ENCODE measurements at places on chromosomes 12 and 14.

DNA sequence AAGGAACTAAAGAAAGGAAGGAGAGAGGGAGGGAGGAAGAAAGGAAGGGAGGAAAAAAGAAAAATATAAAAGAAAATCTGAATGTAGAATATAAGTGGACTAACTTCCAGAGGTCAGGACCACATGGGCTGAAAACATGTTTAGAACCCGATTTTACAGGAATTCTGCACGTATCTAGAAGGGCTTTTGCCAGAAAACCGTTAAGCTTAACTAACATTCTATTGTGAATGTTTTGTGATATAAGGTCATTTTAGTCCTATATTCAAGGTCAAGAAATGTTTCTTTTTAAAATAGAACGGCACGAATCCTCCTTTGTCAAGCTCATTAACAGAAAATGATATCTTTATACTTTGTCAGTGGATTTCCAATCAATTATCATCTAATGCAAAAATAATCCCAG lies 13.1 kb downstream of the PTCSC3 start:
- no peak for DNase-seq

GRCh38 chr12:18753481-18754123 lies 15.7 kb downstream of the CAPZA3 start:
- no peak for DNase-seq

GRCh38 chr12:87667378-87667777 lies 361.8 kb downstream of the C12orf50 start:
- DNase-seq = peak; percentile 49

- no peak for DNase-seq
Measured at GRCh38 chr12:81542065-81543010, 216.8 kb downstream of the PPFIA2 start.

DNA sequence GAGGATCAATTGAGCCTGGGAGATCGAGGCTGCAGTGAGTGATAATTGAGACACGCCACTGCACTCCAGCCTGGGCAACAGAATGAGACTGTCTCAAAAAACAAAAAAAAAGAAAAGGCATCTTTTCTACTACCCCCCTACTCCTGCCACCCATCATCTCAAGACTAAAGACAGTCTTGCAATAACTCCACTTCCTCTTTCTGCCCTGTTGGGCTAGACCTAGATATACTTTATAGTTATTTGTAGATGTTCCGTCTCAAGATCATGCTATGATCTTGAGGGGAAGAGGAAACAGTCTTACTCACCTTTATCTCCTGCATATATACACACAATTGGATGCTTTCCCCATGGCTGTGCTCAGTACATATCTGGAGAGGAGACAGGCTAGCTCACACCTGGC lies 12.1 kb upstream of the ESPL1 start:
- DNase-seq = peak; percentile 73

GRCh38 chr14:93543766-93544165 lies 113.0 kb downstream of the UNC79 start:
- peak; percentile 37 for DNase-seq

DNA sequence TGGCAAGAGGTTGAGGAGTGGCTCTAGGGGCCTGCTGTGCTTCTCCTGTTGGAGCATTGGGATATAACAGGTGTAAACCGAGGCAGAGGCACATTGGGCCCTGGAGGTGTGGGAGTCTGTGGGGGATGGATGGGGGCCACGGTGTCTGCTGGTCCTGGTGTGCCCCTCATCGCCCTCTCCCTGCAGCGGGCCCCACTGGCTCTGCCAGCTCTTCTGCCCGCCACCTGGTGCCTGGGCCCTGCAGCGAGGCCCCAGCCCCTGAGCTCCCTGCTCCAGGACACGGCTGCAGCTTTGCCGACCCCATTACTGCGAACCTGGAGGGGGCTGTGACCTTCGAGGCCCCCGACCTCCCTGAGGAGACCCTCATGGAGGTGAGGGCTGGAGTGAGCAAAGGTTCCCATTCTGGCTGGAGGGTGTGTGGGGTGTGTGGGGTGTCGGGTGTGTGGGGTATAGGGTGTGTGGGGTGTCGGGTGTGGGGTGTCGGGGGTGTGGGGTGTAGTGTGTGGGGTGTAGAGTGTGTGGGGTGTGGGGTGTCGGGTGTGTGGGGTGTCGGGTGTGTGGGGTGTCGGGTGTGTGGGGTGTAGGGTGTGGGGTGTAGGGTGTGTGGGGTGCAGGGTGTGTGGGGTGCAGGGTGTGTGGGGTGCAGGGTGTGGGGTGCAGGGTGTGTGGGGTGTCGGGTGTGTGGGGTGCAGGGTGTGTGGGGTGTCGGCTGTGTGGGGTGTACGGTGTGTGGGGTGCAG lies 10.6 kb upstream of the PUS1 start:
- DNase-seq = no peak

DNA sequence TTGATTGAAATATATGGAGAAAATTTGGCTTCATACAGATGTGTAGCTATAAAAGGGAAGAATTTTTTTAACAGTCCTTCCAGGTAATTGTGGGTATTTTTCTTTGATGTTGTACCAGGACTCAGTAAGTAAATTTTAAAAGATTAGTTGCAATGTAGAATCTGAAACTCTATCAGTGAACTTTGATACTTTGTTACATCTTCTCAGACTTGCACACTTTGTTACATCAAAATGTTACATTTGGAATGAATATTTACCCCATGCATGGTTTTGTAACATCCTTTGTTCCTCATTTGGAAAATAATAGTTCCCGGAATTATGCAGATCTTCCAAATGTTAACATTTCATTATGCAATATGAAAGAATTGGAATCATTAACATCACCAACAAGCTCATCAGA lies 13.8 kb downstream of the MTHFD1 start:
- DNase-seq = no peak

DNA sequence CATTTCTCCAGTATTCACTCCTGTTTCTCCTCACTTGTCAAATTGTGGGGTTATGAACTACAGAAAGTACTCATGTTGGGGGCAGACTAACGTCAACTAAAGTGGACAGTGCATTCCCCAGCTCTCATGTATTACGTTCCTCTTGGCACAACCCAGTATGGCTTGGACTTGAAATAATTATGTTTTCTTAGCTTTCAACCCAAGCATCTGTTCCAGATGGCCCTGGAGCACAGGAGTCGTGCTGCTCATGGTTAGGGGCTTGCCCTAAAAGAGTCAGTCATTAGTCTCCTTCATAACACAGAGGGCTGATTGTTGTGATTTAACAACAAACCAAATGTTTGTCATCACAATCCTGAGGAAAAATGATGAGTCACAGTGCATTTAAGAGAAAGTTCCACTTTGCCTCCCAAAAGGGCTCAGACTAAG lies 154.4 kb downstream of the RPAP3 start:
- DNase-seq = no peak

DNA sequence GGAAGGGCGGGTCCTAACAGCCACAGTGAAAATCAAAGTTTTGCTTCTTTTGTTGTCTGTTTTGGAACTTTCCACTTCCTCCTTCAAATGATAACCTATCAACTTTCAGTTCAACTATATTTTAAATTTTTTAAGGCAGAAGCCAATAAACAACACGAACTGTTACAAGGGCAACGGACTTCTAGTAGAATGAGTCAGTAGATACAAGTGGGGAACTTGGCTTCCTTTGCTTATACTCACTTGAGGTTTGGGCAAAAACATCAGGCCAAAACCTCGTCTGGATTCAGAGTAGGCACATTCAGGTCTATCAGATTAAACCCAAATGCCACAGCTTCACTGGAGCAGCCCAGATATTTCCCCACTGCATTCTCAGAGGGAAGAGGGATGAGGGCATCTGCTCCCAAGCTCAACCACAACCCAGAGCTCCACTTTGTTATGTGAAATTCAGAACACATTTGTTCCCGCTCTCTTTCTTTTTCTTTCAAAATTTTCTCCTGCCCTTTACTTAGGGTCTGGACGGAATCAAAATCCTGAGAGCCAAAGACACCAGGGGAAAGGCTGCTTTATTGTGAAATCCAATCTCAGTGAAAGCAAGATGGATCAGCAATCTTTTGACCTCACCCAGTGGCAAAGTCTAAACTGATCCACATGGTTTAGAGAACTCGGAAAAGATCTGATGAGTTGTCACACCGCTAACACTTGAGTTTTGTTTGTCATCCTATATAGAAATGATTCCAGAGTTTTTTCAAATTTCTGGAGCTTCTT lies 152.5 kb upstream of the BTG1 start:
- DNase-seq = peak; percentile 17

- DNase-seq = no peak
Measured at GRCh38 chr14:68587931-68588330, 204.9 kb downstream of the ZFP36L1 start.

GRCh38 chr12:103573185-103573584 lies 13.9 kb upstream of the STAB2 start:
- DNase-seq = no peak

- no peak for DNase-seq
Measured at GRCh38 chr12:41293011-41293410, 104.9 kb downstream of the PDZRN4 start.

DNA sequence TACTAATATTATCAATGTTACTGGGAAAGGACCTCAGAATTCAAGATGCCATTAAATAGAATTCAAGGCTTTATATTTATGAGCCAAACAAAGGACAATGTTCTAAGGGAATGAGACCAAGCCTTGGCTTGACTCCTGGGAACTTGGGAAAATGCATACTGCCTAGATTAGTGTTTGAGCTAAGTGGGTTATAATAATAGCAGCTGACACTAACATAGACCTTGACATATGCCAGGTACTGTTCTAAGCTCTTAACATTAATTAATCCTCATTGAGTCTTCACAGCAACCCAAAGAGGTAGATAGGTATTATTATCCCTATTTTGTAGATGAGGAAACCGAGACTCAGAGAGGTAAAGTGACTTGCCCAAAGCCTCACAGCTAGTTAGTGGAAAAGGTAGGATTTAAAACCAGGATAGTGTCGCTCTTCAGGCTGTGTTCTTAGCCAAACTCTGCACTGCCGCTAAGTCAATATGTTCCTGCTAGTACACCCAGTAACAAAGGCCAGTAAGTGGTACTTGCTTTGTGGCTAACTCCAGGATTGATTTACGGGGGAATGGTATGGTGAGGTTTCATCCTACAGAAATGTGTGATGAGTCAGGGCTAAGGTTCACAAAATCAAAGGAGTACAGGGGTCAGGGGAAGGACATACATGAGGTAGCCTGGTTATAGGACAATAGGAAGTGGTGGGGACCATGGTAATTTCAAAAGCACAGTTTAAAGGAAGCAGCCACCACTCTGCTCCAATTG lies 35.8 kb upstream of the PRKAB1 start:
- DNase-seq = no peak

DNA sequence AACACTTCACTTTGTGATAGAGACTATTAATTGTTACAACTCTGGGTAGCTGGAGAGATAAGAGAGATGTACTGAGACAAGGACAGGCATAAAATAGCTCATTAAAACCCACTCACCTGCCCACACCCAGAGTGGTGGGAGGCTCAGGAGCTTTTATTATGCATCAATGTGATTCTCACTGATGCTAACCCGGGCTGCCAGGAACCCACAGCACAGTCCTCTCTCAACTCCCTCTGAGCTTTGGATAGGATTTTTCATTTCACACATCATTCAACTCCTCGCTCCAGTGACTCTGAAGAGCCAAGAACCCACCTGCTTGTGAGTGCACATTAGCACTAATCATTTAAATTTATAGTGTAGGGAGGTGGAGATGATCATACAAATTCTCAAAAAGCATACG lies 827.9 kb downstream of the FLRT2 start:
- no peak for DNase-seq

GRCh38 chr12:52369211-52369610 lies 1.9 kb upstream of the KRT85 start:
- DNase-seq = no peak

DNA sequence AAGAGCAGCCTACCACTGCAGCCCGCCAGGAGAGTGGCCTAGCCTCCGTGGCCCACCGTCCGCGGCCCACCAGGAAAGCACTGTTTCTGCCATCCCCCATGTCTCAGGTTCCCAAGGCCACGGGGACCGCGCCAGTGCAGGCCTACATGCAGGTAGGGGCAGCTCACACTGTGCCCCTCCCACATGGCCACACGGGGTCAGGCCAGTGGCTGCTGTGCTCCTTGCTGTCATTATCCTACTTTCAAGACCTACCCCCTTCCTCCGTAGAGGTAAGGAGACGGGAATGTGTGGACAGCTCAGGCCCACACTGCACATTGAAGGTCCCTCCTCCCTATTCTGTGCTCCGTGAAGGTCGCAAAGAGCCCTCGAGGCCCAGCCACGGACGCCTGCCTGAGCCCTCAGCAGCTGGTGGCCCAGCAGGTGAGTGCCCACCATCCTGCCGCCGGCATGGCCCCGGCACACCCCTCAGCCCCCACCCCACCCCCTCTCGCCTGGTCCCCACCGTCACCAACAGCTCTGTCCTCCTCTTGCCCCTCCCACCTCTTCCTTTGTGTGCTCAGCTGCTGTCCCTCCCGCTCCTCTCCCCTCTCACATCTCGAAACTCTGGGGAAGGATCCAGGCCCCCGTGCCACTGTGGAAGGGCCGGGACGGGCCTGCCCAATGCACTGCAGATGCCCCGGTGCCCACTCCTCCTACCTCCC lies 10.0 kb downstream of the DDX51 start:
- no peak for DNase-seq

- DNase-seq = peak; percentile 31
Measured at GRCh38 chr12:91920276-91920675, 225.4 kb downstream of the BTG1 start.

DNA sequence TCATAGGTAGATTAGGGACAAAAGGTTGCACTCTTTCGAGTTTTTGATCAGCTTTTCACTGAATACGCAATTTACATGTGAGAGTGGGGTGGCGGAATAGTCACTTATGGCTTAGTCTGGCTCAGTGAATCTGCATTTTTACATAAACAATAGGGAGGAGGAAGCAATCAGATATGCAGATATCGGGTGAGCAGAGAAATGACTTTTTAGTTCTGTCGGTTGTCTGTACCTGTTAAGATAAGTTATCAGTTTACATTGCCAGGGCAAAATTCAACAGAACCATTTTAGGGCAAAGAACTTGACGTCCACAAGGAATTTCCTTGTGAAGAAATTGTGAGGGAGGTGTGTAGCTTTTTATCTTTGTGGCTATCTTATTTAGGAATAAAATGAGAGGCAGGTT lies 15.4 kb upstream of the EGLN3 start:
- no peak for DNase-seq

DNA sequence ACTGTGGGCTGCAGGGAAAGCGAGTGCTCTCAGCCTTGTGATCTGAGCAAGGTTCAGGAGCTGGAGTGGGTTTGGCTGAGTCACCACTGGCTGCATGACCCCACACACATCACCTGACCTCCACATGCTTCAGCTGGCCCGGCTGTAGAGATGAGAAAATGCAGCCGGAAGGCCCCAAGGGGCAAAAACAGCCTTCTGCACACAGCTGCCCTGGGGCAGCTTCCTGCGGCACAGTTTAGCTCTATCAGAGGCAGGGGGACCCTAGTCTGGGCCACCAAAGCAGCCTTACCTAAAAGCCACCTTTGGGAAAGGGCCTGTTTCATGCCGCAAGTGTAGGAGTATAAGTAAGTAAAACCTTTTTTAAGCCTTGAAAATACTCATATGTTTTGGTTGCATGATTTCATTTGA lies 123.3 kb downstream of the SSPN start:
- DNase-seq = peak; percentile 46

GRCh38 chr12:51270951-51271518 lies 820 bp upstream of the SMAGP start:
- no peak for DNase-seq

- no peak for DNase-seq
Measured at GRCh38 chr12:71456316-71456715, 16.7 kb downstream of the LGR5 start.
